CD4-positive, alpha-beta T cell treated with Interferon alpha-2 for 1 hour (primary cell): ENCODE measurements at places on chromosomes 7 and 10.

GRCh38 chr7:100603726-100604027 lies 1.5 kb downstream of the PCOLCE start:
- no peak for DNase-seq

GRCh38 chr10:86286236-86287109 lies 80.1 kb downstream of the GRID1 start:
- no peak for DNase-seq

- DNase-seq: peak; percentile 54
Measured at GRCh38 chr7:26686448-26686981, 177.9 kb downstream of the SKAP2 start.

DNA sequence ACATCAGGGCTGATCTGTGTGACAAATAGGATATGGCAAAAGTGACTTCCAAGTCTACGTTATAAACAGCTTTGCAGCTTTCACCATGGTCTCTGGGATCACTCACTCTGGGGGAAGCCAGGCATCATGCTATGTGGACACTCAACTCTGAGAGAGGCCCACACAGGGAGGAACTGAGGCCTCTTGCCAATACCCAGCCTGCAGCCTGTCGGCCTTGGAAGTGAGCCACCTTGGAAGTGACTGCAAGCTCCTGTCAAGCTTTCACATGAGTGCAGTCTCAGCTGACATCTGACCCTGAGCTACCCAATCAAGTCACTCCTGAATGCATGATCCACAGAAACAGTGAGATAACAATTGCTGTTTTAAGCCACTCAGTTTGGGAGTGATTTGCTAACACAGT lies 56.5 kb downstream of the MMRN2 start:
- no peak for DNase-seq

DNA sequence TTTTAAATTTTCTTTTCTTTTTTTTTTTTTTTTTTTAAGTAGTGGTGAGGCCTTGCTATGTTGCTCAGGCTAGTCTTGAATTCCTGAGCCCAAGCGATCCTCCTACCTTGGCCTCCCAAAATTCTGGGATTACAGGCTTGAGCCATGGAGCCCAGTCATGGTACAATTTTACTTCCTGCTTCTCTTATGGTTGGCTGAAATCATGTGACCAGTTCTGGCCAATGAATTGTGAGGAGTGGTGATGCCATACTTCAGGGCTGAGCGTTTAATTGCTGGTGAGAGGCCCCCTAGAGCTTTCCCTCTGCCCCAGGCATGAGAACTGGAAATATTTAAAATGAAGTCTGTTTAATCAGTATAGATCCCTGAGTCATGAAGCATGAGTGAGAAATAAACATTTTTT lies 22.2 kb upstream of the BAIAP2L1 start:
- no peak for DNase-seq

- no peak for DNase-seq
Measured at GRCh38 chr10:109893386-109893785, 29.9 kb downstream of the XPNPEP1 start.

DNA sequence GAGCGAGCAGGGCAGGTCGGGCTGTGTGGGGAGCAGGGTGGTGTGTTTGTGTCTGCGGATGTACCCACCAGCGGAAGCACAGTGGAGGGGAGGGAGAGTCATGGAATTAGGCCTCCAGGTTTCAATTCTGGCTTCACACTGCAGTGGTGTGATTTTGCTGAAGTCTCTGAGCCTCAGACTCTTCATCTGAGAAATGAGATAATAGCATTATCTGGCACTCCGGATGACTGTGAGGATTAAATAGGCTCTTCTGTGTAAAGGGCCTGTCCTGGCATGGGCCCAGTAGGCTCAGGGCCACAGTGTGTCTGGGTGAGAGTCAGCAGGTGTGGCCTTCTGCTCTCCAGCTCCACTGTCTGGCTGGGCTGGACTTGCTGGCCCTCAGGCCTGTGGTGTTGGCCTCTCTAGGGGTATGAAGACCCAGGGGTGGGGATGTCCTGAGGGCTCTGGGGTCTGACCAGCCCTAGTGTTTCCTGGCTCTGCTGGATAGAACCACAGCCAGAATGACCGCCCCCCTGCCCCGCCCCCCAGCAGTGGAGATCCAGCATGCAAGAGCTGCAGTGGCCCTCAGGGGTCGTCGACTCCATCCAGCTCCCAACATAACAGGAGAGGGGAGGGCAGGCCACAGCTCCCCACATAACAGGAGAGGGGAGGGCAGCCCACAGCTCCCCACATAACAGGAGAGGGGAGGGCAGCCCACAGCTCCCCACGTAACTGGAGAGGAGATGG lies 178.6 kb downstream of the RPS24 start:
- DNase-seq: no peak

DNA sequence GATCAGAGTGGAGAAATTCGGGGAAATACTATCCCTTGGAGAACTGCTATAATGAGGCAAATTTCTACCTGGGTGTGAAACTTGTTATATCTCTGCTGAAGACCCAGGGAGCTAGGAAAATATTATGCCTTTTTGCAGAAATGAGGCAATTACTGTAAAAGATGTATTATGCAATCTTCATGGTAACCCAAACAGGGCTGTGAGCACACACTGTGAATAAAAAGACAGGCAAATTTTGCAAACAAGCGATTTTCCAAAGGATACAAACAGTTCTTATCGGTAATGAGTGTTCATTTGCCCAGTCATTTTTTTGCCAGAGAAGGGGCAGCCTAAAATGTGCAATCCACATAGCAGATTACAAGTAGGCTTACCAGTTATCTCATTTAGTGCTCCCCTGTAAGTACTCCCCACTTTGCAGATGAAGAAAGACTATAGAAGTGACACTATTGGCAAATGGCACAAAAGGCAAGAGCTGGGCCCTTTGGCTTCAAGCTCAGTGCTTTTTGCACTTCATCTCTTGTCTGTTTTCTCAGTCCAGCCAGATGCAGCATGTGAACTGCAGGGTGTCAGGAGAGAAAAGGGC lies 205.8 kb downstream of the HECW1 start:
- no peak for DNase-seq

- no peak for DNase-seq
Measured at GRCh38 chr7:157400171-157400860, 63.5 kb downstream of the DNAJB6 start.

DNA sequence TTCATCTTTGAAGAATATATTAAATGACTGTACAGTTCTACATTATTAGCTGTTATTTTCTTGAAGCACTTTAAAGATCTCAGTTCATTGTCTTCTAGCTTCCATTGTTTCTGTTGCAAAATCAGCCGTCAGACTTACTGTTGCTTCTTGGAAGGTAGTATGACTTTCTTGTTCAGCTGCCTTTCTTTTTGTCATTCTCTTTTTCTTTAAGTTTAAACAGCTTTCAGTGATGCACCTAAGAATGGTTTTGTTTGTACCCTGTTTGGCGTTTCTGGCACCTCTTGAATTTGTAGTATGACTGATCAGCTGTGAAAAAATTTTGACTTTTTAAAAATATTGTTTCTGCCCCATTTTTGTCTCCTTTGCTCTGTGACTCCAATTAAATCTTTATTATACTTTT lies 9.3 kb downstream of the MKLN1 start:
- no peak for DNase-seq

GRCh38 chr10:26242706-26243350 lies 26.3 kb downstream of the GAD2 start:
- DNase-seq: no peak

DNA sequence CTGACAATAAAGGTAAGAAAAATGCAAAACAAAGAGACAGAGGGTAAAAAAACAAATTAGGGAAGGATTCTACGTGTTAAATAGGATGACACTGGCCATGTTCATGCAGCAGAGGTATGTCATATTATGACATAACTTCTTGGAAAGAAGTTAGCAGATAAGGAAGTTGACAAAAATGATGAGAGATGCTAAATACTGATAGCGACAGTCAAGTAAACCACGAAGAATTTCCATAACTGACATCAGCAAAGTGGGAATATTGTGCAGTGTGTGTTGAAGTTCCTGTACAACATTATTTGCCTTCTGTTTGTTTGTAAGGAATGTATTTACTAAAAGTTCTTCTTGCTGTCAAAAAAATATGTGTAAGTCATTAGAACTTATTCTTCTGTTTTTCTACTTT lies 29.5 kb downstream of the MDH2 start:
- DNase-seq: no peak

DNA sequence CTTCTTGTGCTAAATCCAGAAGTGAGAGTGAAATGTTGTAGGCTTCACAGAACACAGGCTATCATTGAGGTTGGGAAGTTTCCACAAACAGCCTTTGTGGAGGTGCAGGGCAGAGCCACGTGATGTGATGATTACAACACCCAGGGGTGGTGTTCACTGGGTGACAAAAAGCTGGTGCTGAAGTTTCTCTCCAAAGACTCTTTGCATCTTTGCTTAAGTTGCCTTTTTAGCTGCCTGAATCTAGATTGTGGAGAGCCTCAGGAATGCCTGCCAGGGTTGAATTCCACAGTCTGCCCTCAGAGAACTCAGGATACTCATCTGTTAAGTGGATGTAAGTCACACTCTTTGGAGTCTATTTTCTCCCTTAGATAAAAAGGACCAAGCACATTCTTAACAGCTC lies 56.3 kb downstream of the PLXNA4 start:
- peak; percentile 1 for DNase-seq
